ENCODE measurements at places on chromosomes 4 and X.

- no peak for DNase-seq
Observed at GRCh38 chr4:99573735-99574368, 772 bp upstream of the MTTP start.

GRCh38 chr4:111991163-111991562 lies 154.1 kb upstream of the FAM241A start:
- no peak for DNase-seq

GRCh38 chr4:18935659-18936345 lies 914.2 kb upstream of the LCORL start:
- DNase-seq = no peak

DNA sequence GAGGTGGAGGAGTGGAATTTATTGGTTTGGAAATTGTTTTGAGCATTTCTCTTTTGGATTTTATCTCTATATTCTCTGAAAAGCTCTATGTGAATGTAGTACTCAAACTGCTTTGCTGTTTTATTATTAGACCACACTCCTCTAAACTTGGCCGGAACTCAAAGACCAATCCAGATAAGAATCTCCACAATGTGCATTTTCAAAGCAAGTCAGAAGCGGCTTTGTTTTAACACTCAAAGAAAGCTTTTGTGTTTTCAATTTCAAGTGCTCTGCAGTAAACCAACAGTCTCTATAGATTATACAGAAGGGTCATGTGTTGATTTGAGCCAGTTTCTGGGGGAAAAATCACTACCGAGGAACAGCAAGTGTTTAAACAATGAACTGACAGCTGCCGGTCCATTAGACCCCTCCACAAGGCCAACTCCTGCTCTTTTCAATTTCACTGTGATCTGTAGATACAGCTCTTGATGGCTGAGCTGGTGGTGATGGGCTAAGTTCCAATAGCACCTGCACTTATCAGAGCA lies 79.4 kb downstream of the FTHL17 start:
- DNase-seq = no peak

- DNase-seq = no peak
Observed at GRCh38 chr4:185840953-185841352, 29.0 kb upstream of the SORBS2 start.

- no peak for DNase-seq
Observed at GRCh38 chrX:136170139-136170800, 22.9 kb downstream of the FHL1 start.

- DNase-seq = no peak
Observed at GRCh38 chr4:109996526-109996925, 83.8 kb downstream of the EGF start.

- peak; percentile 54 for DNase-seq
Observed at GRCh38 chr4:2935762-2936743, 27.2 kb downstream of the NOP14 start.

GRCh38 chr4:115851918-115852766 lies 738.7 kb upstream of the NDST4 start:
- no peak for DNase-seq

DNA sequence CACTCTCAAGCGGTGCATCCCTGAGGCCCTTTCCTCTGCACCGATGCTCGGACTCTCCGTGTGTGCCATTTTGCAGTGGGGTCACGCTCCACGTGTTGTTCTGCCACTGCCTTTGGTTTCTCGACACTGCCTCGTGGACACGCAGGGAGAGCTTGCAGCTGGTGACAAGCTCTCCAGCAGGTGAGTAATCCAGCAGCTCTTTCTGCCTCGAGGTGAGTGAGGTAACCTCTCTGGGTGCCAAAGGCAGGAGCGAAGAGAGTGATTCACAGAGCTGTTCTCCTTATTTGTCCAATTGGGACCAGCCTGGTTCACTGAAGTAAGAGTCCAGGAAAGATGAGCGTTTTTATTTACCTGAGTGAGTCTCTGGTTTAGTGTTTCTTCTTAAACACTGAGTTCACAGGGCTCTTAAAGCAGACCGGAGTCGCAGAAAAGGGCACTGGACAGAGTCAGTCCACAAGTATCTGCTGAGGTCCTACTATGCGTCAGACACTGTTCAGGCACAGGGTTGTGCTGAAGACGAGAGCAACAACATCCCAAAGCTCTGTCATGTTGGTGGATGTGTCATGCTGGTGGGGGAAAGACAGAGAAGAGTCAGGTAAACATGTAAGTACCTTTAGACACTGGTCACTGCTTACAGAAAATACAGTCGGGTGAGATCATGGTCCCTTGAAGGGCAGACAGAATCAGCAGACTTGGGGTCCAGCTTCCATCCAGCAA lies 61.8 kb downstream of the FHDC1 start:
- no peak for DNase-seq

GRCh38 chr4:186096681-186097165 lies 7.8 kb upstream of the FAM149A start:
- no peak for DNase-seq

DNA sequence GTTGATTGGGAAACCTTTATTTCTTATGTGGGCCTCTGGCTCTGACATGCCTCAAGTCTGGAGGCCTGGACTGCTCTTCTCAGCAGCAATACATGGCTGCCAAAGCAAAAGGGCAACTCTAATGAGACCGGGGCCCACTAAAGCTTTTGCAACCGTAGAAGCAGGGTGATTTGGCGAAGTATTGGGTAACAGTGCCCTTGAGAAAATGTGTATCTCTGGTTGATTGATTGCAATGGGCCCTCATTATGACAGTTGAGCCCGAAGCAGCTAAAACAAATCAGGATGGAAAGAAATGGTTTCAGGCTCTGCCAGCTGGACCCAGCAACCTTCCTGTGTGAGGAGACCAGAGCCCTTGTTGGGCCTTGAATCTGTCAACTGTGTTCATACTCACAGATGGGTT lies 73.4 kb downstream of the CLCN4 start:
- no peak for DNase-seq

- no peak for DNase-seq
Observed at GRCh38 chrX:24561121-24561520, 86.0 kb downstream of the PCYT1B start.

DNA sequence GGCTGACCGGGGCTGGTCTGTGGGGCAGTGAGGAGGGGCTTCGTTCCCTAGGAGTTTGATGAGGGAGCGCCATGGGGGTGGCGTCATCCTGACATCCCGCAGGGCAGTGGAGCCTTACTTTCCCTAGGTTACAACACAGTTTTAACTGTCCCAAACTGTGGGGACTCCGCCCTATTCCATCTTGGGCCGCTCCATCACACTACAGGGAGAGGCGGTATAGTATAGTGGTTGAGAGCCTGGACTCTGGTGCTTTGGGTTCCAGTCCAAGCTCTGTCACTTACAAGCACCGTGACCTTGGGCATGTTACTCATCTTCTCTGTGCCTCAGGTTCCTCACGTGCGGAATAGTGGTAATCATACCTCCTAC lies 44.2 kb downstream of the ZNF185 start:
- DNase-seq = no peak

- no peak for DNase-seq
Observed at GRCh38 chrX:1903236-1903935, 288.5 kb downstream of the ASMT start.

- no peak for DNase-seq
Observed at GRCh38 chr4:180909279-180909678, 1333.9 kb upstream of the TENM3 start.
